ENCODE measurements at places on chromosomes 4 and X.

- DNase-seq = peak; percentile 12
Measured at GRCh38 chr4:163109967-163110366, 56.7 kb downstream of the NAF1 start.

- DNase-seq = peak; percentile 11
Measured at GRCh38 chrX:146278381-146278780, 460.8 kb downstream of the SLITRK2 start.

GRCh38 chr4:120994521-120994920 is 72.0 kb upstream of the PRDM5 start:
- no peak for DNase-seq

GRCh38 chr4:69816236-69816635 is 43.7 kb downstream of the SULT1E1 start:
- DNase-seq = no peak

- no peak for DNase-seq
Measured at GRCh38 chrX:133897593-133898163, 87.7 kb downstream of the GPC3 start.

GRCh38 chr4:13543839-13544605 is at the start of gene NKX3-2:
Gene NKX3-2, minus strand, starts transcription at chr4:13544508. Its CDS starts 94 bp downstream, at chr4:13544414.
- peak; percentile 43 for DNase-seq

DNA sequence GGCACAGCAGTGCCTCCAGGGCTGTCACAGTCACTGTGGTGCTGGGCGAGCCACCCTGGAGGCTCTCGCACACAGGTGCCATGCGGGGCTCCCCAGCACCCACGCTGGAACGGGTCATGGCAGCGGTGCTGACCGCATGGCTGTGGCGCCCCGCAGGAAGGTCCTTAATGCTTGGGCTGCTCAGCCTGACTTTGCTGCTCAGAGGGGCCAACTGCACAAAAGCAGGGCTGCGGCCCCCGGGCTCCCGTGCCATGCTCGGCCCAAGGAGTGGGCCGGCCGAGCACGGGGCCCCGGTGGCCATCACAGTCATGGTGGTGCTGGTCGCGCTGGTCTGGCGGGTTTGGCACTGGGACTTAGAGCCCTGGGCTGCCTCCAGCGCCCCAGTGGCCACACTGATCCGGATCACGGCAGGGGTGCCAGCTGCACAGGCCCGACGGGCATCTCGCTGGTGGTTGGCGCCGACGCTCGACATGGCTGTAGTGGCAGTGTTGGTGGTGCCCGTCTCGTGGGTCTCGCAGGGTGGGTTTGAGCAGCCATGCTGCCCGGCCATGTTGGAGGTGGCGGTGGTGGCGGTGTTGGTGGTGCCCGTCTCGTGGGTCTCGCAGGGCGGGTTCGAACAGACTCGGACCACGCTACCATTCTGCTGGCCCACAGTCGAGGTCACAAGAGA is 10.2 kb upstream of the RENBP start:
- DNase-seq = no peak

GRCh38 chrX:31499109-31499508 is 427.3 kb upstream of the FTHL17 start:
- DNase-seq = no peak

GRCh38 chr4:153005899-153006381 is 69.8 kb downstream of the FHDC1 start:
- no peak for DNase-seq

GRCh38 chr4:74444891-74445642 is at the start of gene AREG:
Gene AREG, plus strand, starts transcription at chr4:74445136. Its CDS starts 210 bp downstream, at chr4:74445346.
- peak; percentile 75 for DNase-seq

- DNase-seq = no peak
Measured at GRCh38 chr4:33065749-33066148, 2345.6 kb downstream of the PCDH7 start.

DNA sequence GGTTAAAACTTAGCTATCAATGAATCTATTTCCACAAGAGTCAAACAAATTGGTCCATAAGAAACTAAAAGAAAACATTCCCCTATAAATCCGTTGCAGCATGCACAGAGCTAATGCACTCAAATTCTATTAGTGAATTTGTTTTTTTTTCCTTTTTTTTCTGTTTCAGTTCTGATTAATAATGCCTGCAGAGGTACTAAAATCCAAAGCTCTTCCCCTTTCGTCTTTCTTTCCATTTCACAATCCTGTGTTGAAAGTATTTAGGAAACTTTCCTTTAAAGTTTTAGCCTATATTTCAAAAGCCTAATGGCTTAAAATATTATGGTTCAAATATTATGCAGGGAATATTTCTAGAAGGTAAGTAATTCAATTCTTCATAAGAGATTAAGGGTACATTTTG is 45.9 kb upstream of the VEGFD start:
- no peak for DNase-seq

DNA sequence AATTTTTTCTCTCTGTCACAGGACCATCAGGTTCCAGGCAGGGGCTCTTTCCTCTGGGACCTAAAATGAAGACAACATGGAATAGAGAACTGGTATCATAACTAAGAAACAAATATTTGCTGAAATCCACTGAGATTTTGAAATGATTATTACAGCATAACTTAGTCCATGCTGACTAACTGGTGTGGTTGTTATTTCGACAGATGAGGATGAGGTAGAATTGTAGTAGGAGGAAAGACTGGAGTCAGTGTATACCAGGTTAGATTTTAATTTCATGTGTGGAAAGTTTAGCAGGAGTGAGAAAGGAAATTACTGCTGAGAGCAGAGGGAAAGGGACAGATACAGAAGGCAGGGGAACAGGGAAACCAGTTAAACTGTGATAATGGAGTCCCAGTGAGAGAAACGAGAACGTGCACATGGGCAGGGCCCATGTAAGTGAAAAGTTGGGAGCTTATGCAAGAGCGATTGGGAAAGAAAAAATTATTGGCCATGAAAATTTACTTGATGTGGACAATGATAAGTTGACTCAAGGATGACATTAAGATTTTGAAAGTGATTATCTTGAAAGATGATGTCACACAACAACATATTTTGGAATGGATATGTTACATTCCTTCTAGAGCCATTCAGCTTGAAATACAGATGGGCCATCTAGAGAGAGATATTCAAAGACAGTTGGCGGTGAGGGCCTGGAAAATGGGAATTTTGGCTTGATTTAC is 98.7 kb upstream of the DDIT4L start:
- no peak for DNase-seq

- DNase-seq = no peak
Measured at GRCh38 chr4:683247-683897, 5.6 kb downstream of the SLC49A3 start.

- no peak for DNase-seq
Measured at GRCh38 chr4:3765271-3766035, 732 bp upstream of the ADRA2C start.

DNA sequence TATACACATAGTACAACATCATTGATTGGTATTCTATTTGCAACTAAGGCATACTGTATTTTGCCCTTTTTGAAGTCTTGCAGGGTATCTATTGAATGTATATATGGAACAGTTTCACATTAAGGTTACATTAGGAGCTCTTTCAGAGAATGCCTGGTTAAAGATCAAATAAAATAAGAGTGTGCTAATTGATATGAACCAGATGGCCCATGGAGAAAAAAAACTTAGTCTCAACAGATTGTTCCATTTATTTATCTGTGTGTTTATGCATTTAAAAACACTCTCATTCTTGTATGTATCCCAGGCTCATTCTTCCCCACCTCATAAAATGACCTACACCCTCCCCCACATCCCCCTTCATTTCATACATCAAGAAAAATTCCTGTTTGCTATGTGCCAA is 35.2 kb upstream of the GRIA2 start:
- DNase-seq = no peak

DNA sequence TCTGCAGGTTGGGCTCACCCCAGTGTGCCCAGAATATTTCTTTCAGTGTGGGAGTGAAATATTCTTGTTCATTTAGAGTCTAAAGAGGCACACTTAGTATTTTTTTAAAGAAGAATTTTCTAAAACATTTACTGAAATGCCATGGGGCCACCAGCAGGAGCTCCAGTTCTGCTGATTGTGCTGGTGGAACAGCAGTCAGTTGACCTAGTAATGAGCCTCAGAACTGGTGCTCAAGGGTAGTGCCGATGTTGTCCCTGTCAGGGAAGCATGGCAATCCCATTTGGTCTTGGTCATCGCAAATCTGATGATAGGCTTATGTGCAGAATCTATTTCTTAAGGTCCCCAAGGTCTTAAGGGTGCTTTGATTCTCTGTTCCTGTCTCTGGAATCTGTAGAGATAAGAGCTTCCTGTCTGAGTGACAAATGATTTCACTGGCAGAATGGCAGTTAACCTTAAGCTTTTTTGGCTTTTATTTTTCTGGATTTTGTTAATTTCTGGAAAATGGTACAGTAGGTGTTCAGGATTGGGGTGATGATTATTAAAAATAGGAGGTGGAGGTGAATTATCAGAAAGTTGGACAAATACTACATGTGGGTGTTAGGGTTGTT is 31.3 kb downstream of the JADE1 start:
- no peak for DNase-seq

DNA sequence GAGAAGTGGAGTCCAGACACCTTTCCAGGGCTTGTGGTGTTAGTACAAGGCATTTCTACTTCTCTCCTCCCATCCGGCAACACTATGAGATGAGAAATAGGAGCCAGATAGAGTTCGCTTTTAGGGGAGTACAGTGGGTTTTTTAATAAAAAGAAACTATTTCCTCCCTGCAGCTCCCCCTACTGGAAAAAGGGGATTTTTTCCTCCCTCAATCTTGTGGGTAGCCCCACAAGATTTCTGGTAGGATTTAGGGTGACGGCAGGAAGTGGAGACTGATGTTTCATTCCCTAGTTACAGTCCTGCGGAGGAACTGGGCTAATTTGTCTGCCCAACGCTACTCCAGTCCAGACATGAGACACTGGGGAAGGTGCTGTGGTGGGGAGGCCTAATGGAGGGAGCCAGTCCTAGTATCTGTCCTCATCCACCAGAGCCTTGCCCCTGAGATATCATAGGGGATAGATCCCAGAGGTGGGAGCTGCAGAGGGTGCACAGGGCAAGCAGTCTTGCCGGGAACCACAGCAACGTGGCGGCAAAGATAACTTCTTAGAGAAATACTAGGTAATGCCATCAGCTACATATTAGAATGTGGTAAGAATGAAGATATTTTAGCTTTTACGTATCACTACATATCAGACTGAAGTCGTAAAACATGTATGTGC is 45.5 kb upstream of the PRKG2 start:
- DNase-seq = peak; percentile 28

DNA sequence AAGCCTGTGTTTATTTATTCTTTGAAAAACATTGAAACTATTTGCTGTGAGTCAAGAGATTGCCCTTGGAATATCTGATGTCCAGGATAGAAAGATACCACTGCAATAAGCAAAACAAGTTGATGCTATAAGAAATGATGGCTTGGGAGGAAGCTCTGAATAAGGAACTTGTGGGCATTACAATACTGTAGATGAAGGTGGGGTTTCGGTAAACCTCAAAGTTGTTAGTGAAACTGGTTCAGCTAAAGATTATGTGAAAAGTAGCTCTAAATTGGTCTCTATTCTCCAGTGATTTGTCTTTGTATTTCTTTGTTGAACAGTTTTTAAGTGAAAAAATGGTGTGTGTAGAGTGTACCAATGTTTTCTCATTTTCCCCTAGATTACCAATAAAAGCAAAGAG is 128.7 kb downstream of the AKAP4 start:
- no peak for DNase-seq

- DNase-seq = no peak
Measured at GRCh38 chrX:41703574-41704029, 14.8 kb downstream of the GPR34 start.

DNA sequence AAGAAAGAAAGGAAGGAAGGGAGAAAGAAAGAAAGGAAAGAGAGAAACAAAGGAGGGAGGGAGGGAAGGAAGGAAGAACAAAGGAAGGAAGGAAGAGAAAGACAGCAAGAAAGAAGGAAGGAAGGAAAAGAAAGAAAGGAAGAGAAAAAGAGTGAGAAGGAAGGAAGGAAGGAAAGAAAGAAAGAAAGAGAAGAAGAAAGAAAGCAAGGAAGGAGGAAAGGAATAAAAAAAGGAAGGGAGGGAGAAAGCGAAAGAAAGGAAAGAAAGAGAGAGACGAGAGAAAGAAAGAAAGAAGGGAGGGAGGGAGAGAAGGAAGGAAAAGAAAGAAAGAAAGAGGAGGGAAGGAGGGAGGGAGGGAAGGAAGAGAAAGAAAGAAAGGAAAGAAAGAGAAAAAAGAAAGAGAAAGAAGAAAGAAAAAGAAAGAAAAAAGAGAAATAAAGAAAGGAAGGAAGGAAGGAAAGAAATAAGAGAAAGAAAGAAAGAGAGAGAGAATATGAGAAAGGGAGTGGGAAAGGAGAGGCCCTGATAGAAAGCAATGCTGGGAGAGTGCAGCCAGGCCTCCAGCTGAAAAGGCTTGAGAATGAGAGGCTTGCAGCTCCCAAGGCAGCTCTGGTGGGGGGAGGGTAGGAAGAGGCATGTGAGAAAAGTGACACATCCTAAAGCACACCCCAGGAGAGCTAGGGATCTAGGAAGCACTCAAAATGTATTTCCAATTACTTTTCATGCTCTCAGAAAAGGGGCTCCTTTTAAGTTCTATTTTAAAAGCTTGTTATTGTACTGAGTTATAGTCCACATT is 134.0 kb upstream of the ZIC3 start:
- peak; percentile 16 for DNase-seq

DNA sequence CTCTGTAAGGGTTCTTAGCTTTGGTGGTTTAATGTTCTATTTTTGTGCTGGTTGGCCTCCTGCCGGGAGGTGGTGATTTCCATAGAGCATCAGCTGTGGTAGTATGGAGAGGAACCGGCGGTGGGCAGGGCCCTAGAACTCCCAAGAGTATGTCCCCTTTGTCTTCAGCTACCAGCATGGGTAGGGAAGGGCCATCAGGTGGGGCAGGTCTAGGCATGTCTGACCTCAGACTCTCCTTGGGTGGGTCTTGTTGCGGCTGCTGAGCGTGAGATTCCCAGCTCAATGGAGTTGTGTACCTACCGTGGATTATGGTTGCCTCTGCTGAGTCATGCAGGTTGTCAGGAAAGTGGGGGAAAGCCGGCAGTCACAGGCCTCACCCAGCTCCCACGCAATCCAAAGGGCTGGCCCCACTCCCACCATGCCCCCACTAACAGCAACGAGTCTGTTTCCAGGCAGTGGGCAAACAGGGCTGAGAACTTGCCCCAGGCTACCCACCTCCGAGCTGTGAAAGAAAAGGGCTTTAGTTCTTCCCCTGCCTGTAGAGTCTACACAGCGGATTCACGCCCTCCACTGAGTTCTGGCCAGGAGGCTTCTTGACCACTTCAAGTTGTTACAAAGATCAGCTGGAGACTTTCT is 235.9 kb downstream of the RPA4 start:
- DNase-seq = no peak

GRCh38 chr4:155494037-155494718 is 117.4 kb upstream of the MAP9 start:
- DNase-seq = no peak

GRCh38 chr4:4784379-4784778 is 75.1 kb upstream of the MSX1 start:
- no peak for DNase-seq

GRCh38 chrX:10208281-10208856 is 51.6 kb downstream of the CLCN4 start:
- DNase-seq = no peak

- DNase-seq = no peak
Measured at GRCh38 chr4:147826288-147826646, 94.4 kb downstream of the ARHGAP10 start.

DNA sequence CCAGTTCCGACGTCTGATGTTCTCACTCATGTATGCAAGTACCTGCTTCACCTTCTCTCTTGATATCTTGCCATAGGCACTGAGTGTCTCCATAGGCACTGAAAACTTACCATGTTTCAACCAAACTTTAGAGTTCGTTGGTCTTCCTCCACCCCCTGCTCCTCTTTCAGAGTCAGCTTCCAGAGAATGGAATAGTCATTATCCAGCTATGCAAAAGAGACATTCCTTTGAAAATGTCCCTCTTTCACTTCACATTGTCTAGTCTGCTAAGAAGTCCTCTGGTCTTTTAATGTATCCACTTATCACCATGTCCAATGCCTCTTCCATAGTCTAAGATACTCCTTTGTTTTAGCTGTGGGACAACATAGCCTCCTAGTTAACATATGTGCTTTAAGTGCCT is 566.0 kb upstream of the TENM3 start:
- no peak for DNase-seq

All from NCI-H1417 (cell line).